ENCODE measurements at places on chromosomes 3 and 15.

DNA sequence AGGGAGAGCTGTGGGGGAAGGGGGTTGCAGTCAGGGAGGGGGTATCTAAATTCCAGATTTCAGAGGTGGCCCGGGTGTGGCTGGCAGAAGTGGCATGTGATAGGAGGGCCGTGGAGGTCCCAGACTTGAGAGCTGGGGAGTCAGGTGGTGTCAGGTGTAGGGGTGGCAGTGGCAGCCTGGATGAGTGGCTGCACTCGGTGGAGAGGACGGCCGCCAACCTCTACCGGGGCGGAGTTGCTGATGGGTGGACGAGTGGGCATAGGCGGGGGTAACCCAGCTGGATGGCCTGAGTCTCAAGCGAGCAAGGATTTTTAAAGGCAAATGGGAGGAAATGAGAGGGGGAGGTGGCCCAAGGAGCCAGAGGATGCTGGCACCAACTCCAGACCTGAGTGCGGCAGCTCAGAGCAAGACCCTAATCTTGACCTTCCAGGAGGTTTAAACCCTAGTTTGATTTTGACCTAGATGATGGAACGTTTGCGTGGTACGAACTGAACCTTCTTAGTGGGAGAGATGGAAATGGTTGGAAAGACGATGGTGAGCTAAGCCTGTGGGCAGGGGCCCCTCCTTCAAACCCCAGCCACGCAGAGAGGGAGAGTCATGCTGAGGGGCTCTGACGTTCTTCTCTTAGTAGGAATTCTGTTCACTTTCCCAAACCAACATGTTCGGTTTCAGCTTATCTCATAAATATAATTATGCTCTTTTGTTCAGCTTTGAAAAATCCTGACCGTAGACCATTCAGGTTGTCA is 8.0 kb downstream of the TRAK1 start:
- no peak for DNase-seq

- no peak for DNase-seq
Observed at GRCh38 chr3:150251187-150252062, 156.7 kb upstream of the TSC22D2 start.

DNA sequence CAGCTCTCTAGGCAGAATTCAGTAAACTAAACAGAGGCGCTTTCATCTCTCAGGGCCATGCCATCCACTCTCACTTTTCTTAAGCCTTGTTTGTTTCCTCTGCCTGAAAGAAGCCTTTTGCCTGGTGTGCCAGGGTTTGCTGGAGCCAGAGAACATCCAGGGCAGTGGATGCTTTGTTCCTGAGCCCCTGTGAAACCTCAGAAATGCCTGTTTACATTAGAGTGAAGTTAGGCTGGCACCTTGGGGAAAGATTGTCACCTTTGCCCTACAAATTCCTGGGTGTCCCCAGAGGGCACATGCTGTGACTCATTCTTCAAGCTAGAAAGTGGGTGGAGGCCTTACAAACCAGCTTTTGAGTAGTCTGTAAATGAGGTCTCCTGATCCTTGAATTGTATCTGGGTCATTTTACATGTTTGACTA is 10.7 kb upstream of the TRAK1 start:
- peak; percentile 65 for DNase-seq

DNA sequence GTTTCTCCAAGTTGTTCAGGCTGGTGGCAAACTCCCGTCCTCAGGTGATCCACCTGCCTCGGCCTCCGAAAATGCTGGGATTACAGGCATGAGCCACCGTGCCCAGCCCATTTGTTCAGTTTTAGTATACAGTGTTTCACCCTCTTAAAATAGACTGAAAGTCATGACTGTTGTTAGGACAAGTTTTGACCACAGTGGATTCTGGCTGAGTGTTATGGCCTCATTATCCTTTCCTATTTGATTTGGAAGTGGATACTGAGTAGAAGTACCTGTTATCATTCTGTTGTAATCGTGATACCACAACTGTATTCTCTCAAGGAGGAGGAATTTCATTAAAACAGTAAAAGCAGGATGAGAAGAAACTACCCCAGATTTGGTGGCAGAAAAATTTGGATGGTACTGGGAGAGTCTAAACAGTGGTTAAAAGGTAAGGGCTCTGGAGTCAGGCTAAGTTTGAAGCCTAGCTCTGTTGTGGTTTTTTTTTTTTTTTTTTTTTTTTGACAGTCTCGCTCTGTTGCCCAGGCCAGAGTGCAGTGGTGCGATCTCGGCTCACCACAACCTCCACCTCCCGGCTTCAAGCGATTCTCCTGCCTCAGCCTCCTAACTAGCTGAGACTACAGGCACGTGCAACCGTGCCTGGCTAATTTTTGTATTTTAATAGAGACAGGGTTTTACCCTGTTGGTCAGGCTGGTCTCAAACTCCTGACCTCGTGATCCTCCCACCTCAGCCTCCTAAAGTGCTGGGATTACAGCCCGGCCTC is 2.6 kb downstream of the MAP2K1 start:
- no peak for DNase-seq

GRCh38 chr3:16290827-16291196 is 25.8 kb downstream of the OXNAD1 start:
- no peak for DNase-seq

DNA sequence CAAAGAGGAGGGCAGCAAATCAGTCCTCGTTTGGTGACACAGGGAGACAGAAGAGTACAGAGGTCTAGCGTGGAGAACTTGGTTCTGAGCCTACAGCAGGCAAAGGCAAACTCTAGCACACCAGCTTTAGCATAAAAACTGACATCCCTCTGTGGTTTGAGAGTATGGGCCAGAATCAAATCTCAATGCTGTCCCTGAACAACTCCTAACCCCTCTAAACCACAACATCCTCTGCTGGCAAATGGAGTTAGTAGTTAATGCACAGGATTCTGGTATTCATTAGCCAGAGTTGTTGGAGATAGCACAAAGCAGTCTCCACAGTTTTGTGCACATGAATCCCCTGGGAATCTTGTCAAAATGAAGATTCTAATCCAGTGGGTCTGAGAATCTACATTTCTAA is 315.8 kb downstream of the NTRK3 start:
- no peak for DNase-seq

DNA sequence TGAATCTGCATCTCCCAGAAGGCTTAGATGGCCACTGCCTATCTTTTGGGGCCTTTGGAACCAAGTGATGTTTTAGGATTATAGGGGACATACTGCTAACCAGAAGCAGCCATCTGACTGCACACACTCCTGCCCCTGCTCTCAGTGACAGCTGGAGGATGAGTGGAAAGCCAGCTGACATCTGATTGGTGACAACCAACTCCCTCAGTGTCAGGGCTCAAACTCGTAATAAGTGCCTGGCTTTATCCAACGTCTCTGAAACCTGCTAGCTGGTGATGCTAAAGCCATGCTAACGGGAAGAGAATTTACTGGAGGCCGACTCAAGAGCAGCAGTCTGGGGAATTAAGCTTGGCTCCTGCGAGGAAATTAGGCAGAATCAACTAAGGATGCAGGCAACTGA is 35.1 kb downstream of the KY start:
- no peak for DNase-seq

DNA sequence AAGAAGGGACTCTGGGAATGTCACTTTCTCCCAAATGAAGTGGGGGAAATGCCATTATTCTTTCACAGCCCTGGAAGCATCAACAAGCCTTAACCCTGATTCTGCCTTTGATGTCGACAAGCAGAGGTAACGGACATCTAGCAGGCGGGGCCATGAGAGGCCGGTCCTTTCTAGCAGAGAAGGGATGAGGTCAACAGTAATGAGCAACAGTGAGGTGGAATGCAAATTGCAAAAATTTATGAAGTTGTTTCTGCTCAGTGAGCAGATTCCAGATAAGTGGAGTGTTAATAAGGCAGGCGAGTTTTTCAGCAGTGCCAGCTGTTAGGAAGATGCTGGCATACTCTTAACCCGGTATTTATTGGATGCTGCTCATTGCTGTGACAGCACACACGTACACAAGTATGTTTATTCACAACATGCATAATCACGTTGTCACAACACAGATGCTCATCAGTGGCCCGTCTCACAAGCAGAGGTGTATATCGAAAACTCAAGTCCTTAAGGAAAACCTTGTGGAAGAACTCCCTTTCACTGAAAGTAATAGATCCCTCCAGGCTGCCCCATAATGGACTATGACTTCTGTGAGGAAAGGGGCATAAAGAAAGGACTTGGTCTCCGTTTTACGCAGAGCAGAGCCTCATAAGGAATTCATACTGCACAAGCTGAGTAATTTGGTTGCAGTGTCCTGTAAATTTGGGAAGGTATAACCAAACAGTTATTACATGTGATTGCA is 329.0 kb downstream of the IGSF11 start:
- no peak for DNase-seq

GRCh38 chr3:180282386-180282785 is 245.6 kb upstream of the PEX5L start:
- no peak for DNase-seq

DNA sequence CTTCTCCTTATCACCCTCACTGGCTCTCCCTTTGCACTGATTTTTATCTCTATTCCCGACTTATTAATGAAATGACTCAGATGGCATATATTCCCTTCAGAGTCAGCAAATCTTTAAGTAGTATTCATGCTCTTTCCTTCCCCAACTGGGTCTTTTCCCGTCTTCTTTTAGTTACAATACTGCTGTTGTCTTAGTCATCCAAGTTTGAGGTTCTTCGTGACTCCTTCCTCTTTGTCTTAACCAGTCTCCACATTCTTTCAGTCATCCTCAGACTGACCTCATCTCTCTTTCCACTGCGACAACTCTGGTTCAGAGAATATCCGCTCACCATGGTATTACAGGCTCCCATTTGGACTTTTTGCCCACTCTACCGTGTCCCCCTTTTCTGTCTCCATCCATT is 12.4 kb downstream of the WDR5B start:
- no peak for DNase-seq

DNA sequence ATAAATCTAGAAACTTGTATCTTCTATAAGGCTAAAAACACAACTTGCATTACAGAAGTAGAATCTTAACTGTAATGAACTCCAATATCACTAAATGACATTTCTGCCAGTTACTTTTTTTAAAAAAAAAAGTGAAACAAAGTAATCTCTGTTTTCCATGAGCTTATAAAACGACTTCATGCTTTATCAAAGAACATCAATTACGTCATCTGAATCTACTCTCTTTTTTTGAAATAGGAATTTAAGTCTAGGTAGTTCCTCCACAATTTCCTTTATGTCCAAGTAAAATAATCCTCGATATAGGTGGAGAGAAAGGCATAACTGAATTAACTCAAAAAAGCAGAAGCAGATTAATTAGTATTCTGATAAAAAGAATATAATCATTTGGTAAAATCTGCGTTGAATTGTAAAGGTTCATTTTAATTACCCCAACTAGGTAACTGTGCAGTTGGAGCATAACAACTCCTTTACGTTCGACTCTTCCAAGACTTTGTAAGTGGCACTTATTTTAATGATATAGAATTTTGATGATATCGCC is 1.4 kb downstream of the UACA start:
- no peak for DNase-seq

DNA sequence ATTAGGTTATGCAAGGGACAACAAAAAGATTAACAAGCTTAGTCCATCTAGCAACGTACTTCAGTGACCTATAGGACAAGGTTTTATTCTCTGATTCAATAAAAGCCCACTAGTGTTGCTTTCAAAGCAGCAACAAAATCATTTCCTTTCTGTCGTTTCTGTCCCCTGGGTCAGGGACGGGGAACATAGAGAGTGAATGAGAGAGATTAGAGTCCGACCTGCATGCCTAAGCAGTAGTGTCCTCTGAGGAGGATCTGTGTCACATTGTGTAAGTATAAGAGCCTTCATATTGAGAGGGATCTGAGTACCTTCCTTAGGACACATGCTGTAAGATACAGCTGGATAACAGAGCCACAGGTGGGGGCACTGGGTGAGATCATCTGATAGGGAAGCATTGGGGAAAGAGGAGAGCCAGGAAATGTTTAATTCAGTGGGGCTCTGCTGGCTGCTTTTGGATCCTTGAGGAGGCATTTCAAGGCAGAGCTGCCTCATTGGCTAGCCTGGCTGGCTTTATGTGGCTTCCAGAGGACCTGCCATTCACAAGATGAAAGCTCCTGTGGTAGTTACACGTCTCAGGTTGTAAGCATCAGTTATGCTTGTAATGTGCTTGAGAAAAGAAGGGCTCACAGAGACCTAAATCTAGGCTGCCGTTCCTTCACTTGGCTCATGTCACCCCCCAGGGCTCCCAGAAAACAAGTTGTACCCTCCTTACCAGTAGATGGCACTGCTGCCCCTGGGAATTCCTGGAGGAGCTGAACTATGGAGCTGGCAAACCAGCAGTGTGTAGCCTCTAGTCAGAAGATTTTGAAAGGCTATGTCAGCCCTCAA is 2.7 kb downstream of the TMEM108 start:
- peak; percentile 66 for DNase-seq

DNA sequence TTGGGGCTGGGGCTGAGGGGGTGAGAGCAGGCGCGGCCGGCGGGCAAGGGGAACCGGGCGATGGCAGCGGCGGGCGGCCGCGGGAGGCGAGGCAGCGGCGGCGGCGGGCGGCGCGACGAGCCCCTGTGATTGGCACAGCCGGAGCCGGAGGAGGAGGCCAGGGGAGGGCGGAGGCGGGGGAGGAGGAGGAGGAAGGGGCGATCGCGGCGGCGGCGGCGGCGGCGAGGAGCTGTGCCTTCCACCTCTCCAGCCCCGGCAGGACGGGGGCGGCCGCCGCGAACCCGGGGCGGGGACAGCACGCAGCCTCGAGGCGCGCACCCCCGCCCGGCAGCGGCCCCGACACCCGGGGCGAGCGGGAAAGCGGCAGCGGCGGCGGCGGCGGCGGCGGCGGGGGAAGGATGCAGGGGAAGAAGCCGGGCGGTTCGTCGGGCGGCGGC is at the start of gene SLCO3A1:
SLCO3A1 (plus strand) TSS at position 198 of the 437 bp plus-strand sequence.
- DNase-seq = peak; percentile 80

GRCh38 chr15:84016371-84016770 is 219.2 kb upstream of the GOLGA6L4 start:
- no peak for DNase-seq

GRCh38 chr3:32109256-32109655 is 2.8 kb downstream of the GPD1L start:
- peak; percentile 12 for DNase-seq

DNA sequence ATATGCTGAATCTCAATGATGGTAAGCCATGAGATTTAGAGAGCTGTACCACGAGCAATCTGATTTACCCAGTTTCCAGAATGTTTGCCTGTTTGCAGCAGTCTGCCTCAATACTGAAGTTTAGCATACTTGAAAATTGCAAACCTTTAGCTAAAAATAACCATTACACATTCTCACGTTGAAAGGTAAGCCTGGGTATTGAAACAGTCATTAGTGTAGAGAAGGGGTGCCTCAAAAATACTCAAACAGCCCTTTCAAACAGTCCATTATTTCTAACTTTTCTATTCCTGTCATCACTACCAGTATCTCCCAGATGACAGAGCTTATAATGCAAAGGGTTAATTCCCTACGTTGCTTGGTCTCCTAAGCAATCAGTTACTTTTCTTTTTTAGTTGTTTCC is 111.8 kb upstream of the MBNL1 start:
- no peak for DNase-seq

- no peak for DNase-seq
Observed at GRCh38 chr3:177050501-177051237, 146.6 kb downstream of the TBL1XR1 start.

DNA sequence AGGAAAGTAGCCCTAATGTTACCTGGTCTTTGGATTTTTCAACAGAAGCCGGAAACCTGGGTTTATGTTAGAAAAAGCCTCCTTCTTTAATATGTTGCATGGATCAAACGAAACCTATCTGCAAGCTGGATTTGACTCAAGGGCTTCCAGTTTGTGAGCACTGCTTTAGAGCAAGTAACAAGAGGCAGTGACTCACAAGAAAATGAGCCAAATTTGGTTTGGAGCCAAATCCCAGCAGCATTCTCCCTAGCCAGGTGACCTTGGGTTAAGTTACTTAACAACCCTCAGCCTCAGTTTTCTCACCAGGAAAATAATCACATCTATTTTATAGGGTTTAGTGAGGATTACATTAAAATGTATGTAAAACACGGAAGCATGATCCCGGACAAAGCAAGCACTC is 215.2 kb upstream of the PRICKLE2 start:
- no peak for DNase-seq

GRCh38 chr3:142633073-142633472 is 36.9 kb downstream of the PLS1 start:
- no peak for DNase-seq

All from C1 segment of cervical spinal cord (tissue), 14 donors.